BJ (cell line): ENCODE measurements at places on chromosomes 7 and 10.
A peak's percentile ranks its signal among the peaks of the same experiment; 100 is the strongest.

GRCh38 chr10:77274046-77274795 lies 363.4 kb downstream of the KCNMA1 start:
- peak; percentile 76 for DNase-seq

GRCh38 chr10:45106236-45106856 lies 105.6 kb downstream of the ZNF22 start:
- DNase-seq: no peak

- no peak for DNase-seq
Observed at GRCh38 chr10:102420181-102420713, 389 bp upstream of the FBXL15 start.

DNA sequence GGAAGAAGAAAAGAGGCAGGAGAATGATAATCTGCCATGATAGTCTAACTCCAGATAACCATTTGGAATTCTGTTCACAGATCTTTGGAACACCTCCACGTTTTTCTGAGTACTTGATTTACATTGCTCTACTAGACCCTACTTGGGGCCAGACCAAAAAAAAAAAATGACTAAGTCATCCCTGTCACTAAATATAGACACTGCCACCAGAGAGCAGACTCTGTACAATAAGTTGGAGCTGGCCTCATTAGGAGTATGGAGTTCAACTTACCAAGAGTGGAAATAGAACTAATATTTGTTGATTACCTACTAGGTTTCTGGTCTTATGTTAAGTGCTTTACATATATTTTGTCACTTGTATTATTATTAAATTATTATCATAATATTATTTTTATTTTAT lies 80.9 kb upstream of the ZNF800 start:
- DNase-seq: no peak
